ENCODE measurements at places on chromosomes 13 and 19.
A peak's percentile ranks its signal among the peaks of the same experiment; 100 is the strongest.

DNA sequence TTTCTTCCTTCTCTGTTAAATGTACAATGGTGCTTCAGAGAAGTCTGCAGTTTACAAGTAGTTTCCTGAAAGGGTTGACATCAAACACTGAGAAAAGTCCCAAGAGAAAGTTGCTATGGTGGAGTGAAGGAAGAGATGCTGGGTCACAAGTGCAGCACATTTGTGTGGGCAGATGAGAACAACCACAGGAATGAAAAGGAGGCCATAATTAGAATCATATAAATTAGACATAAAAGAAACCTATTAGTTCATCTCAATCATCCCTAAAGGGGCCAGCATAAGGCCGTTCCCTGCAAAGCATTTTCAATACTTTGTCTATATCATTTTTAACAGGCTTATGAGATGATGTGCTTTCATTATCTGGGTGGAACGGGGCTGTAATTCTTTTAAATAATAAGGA lies 359.2 kb downstream of the IRS2 start:
- no peak for DNase-seq

- peak; percentile 39 for DNase-seq
Measured at GRCh38 chr19:10858204-10858828, 10.1 kb downstream of the C19orf38 start.

GRCh38 chr19:17766543-17767131 lies 15.4 kb downstream of the FCHO1 start:
- peak; percentile 83 for DNase-seq

GRCh38 chr19:55658846-55659459 lies 4.1 kb downstream of the U2AF2 start:
- no peak for DNase-seq

DNA sequence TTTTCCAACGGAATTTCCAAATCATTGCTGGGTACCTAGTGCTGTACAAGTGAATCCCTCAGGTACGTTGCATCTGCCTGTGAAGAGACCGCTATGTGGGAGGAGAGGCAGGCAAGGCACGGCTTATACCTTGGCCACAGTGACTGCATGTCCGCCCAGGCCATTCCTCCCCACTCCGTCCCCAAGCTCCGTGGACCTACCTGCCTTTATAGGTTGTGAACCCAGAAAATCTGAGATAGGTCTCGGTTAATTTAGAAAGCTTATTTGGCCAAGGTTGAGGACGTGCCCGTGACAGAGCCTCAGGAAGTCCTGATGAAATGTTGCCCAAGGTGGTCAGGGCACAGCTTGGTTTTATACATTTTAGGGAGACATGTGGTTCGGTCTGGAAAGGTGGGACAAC lies 218.5 kb upstream of the TSHZ3 start:
- no peak for DNase-seq

- peak; percentile 88 for DNase-seq
Measured at GRCh38 chr19:18000915-18001776, 6.8 kb upstream of the ARRDC2 start.

- DNase-seq = peak; percentile 60
Measured at GRCh38 chr13:112616586-112617362, 28.8 kb upstream of the TUBGCP3 start.

DNA sequence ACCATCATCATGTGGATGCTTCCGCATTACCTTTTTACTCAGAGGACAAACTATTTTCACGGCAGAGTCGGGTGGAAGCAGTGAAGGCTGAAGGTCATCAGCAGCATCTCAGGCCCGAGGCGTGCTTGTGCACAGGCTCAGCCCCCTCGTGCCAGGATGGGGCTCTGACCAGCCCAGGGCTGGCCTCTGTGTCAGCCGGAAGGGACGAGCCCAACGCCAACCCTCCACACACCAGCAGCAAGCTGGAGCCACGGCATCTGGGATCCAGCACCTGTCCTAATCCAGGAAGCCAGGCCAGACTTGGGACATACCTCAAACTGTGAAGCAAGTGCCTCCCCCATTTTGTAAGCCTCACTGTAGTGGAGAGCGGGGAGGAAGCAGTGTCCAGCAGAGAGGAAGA lies 11.1 kb downstream of the MICOS13 start:
- DNase-seq = no peak

DNA sequence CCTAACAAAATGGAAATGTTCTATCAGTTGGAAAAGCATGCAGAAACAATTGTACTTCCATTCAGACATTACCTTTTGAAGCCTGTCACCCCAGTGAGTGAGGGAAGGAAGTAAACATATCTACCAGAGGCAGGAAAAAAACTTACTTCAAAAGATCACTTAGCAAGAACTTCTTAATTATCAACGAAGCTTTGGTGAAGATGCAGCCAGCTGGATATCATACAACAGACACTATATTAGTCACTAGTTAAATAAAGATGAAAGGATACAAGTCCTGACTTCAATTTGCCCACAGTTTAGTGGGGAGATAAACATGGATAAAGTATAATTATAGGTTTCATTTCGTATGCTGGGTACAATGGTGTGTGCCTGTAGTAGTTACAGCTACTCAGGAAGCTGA lies 148.8 kb downstream of the TNFRSF19 start:
- no peak for DNase-seq

GRCh38 chr19:51071095-51071405 lies 6.2 kb upstream of the KLK13 start:
- DNase-seq = no peak

GRCh38 chr19:53192771-53193534 lies at the start of gene ZNF665:
Gene ZNF665 (minus strand): TSS chr19:53193358. CDS start chr19:53182898, 10,460 bp downstream.
- DNase-seq = peak; percentile 81

GRCh38 chr13:76523740-76524340 lies 362.4 kb downstream of the KCTD12 start:
- DNase-seq = no peak

GRCh38 chr13:43205416-43205815 lies 182.0 kb downstream of the DNAJC15 start:
- no peak for DNase-seq

GRCh38 chr13:110044551-110045111 lies 258.2 kb upstream of the IRS2 start:
- no peak for DNase-seq

DNA sequence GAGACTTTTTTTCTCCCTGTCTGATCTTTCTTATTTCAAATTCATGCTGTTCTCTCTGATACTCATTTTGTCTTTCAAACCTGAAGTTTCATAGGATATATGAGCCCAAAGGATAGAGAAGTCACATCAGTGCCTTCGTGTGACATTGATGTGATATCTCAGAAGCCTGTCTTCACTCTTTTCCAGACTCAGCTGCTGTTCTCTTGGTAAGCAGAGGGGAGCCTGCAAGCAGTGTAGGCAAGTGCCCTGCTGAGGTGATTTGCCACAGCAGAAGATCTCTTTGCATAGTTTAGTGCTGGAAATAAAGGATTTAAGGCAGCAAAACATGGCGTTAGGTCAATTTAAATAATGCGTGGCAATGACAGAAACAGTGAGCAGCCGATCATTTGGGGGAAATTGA lies 346.7 kb downstream of the ITGBL1 start:
- no peak for DNase-seq

DNA sequence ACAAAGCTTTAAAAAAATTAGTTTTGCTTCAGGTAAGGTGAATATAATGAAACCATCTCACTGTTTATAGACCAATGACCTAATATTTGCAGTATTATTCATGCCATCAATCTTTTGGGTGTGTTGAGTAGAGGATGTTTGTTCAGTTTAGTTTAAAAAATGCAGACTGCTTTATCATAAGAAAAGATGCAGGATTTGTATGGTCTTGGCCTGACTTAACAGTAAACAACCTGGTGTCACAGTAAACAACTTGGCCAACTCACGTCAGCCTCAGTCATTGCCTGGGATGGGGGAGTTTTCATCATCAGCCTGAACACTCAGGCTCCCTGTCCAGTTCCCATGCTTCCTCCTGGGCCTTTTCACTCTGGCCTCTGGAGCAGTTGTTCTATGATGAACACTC lies 55.1 kb downstream of the LMO7 start:
- peak; percentile 85 for DNase-seq

GRCh38 chr13:32310134-32310706 lies 4.9 kb downstream of the ZAR1L start:
- peak; percentile 65 for DNase-seq

DNA sequence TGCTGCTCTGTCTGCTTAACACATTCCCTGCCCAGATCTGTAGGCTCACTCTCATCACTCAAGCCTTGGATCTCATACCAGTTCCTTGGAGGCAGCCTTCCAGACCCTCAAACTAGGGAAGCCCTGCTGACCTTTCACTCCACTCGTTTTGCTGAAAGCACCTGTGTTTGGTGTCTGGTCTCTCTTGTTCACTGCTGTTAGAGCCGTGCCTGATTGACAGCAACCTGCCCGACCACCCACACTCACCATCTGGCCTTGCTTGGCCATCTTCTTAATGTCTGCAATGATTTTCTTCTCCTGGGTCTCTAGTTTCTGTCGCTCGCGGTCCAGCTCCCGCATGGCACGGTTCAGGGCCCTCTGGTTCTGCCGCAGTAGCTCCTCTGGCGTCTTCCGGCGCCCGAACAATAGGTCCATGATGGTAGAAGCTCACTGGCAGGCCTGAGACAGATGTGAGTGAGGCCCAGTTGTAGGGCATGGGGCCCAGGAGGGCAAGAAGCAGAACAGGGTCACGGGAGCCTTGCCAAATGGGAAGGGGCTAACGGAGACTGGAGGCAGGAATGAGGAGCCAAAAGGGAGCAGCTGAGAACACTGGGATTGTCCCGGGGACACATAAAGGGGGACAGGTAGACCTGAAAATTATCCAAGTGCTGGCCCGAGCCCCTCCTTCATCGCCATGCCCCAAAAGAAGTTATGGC lies 959 bp downstream of the CHMP2A start:
- DNase-seq = no peak

DNA sequence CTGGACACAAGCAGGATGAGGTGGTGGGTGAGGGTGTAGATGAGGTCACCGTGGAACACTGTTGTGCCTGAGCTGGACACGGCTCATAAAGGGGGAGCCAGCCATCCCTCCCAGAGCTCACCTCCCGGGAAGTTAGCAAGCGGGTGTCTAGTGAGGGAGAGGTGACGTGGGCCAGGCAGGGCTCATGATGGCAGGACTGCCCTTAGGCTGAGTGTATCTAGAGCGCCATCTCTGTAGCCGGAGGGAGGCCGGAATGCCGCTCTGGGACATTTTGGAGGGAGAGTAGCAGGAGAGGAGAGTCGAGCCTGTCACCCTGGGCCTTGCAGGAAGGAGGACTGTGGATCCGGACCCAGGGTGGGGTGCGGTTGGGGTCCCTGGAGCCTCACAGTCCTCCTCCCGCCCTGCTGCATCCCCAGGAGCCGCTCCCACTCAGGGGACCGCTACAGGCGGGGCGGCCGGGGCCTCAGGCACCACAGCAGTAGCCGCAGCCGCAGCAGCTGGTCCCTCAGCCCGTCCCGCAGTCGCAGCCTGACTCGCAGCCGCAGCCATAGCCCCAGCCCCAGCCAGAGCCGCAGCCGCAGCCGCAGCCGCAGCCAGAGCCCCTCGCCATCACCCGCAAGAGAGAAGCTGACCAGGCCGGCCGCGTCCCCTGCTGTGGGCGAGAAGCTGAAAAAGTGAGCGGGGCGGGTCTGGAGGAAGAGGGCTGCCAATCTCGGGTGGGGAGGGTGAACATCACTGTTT lies 9.2 kb downstream of the ZNF296 start:
- no peak for DNase-seq

DNA sequence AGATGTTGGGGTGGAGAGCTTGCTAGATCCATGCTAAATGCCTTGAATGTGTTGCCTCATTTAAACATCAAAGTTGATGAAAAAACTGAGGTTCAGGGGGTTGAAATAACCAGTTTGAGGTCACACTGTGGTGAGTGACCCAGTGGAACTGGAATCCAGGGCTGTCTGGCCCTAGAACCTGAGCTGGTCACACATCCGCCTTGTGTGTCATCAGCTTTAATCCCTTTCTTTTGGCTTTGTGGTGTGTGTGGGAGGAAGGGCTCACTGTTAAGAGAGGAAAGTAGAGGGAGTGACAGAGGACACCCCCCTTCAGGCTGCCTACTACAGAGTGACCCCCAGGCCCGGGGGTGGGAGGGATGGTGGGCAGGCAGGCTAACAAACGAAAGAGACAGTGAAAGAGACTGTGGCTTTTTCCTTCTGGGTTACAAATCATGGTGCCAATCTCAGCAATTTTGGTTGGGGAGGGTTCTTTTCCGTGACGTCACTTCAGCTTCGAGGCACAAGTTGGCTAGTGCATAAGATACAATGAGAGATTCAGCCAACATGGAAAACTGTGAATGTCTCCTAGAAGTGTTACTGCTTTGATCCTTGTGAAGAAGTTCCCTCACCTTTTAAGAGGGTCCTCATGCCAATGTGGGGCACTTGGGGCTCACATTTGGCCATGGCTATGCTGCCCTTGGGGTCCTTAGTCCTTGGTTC lies 164.9 kb downstream of the DLEU7 start:
- peak; percentile 60 for DNase-seq

GRCh38 chr19:1315470-1316166 lies 29.9 kb downstream of the EFNA2 start:
- DNase-seq = peak; percentile 25

DNA sequence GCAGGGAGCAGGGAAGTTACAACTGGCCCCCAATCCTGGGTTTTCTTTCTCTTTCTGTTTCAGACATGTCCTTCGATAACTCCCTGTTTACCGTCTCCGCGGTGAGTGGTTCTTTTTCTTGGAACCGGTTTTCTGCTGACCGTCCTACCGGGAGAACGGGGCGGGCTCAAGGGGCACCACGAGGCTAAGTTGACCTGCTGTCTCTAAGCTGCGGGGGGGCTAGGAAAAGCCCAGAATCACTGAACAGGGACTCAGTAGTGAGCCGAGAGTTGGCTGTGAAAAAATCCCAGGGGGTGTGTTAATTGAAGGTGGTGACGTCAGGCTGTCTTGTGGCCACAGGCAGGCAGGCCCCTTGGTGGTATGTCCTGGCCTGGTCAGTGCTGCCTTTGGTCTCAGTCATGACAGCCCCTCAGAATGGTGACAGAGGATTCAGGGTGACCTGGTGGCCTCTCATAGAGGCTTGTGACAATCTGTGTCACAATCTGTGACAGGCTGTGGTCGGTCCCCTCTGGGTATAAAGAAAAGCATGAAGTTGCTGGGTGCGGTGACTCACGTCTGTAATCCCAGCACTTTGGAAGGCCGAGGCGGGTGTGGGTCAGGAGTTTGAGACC lies 8.1 kb upstream of the CARM1 start:
- DNase-seq = peak; percentile 84

- DNase-seq = no peak
Measured at GRCh38 chr13:110302997-110303396, 4.0 kb downstream of the COL4A1 start.

DNA sequence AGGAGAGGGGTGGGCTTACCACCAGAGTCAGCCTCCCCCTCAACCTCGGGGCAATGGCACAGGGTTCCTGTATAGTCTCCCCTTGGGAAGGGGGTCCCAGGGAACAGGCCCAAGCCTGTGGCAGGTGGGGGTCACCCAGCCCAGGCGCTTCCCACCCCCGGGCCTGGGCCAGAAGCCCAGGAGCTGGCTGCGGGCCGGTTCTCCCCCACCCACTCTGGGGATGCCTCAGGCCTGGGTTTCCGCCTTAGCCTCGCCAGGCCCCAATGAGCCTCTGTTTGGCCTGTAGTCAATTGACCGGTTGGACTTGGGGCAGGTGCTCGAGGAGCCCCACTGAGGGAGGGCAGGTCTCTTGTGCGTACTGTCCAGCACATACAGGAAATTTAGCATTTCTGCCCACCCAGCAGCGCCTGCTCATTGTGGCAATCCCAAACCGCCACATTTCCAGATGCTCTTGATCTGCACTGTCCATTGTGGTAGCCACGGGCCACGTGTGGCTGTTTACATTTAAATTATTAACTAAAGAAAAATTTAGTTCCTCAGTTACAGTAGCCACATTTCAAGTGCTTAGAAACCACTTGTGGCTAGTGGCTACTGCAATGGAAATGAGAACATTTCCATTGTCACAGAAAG lies 9.9 kb downstream of the LYL1 start:
- DNase-seq = no peak

- DNase-seq = peak; percentile 47
Measured at GRCh38 chr19:5690955-5691821, 1.1 kb downstream of the RPL36 start.

GRCh38 chr13:89514534-89515312 lies 1832.8 kb upstream of the MIR17HG start:
- DNase-seq = peak; percentile 63

Data from mesenchymal stem cell (in vitro differentiated cells and primary cell).